Urinary bladder (tissue), 4 donors: ENCODE measurements at places on chromosomes 7 and 10.

DNA sequence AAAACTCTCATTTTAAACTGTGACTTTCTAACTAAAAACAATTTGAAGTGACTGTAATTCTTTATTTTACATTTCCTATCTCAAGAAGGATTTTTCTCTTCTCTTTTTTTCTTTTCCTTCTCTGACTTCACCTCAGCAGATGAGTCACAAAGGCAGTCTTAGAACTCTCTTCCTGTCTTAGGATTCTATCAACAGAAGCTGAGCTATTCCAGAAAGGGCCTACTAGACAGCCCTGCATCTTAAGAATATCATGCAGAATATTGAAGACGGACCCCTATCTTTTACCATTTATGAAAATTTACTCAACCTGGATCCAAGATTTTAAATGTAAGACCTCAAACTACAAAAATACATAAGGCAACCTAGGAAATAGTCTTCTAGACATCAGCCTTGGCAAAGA, 365.7 kb upstream of the SEMA3C start:
- no peak for DNase-seq

DNA sequence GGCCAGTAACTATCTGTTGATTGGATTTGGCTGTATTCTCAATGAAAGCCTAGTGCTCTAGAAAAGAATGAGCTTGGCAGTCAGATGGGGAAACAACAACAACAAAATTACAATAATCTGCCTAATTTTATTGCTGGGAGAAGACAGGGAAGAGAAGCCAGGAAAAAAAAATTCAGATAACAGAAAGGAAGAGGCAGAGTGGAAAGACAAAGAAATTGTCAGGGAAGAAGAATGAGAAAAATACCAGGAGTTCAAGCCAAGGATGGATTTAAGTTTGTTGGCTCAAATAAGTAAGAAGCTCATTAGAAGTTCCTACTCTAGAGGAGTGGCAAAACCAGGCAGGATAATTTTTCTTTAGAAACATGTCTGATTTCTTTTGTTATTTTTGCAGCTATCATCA, 45.9 kb upstream of the PRKG1 start:
- no peak for DNase-seq

DNA sequence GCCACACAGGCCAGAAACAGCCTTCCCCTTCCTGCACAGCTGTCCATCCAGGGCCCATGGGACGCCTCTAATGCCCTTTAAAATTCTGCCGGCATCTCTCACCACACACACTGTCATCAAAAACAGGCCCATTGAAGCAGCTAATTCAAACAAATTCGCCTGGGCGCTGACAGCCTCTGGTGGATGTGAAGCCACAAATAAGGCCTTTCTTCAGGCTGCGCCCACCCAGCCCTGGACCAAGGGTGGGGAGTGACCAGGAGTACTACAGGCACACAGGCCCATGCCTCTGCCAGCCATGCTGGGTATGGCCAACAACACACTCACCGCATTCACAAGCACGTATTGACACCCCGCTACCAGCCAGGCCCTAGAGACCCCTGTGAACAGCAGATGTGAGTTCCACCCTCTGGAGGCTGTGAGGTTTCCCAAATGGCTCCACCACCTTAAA, 54.6 kb downstream of the SLIT1 start:
- no peak for DNase-seq

GRCh38 chr7:137574812-137575211, 231.3 kb upstream of the PTN start:
- no peak for DNase-seq

DNA sequence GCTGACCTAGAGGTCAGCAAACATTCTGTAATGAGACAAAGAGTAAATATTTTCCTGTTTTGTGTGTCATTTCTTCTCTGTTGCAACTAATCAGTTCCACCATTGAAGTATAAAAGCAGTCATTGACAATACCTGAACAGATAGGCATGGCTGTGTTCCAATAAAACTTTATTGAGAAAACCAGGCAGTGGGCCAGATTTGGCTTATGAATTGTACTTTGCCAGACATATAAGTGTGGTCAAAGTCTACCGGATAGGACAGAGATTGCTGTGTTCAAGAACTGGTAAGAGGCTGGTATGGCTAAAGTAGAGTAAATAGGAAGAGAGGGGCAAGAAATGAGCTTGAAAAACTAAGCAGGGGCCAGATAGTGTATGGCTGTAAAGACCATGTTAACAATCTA, 38.3 kb upstream of the TAC1 start:
- DNase-seq: no peak

DNA sequence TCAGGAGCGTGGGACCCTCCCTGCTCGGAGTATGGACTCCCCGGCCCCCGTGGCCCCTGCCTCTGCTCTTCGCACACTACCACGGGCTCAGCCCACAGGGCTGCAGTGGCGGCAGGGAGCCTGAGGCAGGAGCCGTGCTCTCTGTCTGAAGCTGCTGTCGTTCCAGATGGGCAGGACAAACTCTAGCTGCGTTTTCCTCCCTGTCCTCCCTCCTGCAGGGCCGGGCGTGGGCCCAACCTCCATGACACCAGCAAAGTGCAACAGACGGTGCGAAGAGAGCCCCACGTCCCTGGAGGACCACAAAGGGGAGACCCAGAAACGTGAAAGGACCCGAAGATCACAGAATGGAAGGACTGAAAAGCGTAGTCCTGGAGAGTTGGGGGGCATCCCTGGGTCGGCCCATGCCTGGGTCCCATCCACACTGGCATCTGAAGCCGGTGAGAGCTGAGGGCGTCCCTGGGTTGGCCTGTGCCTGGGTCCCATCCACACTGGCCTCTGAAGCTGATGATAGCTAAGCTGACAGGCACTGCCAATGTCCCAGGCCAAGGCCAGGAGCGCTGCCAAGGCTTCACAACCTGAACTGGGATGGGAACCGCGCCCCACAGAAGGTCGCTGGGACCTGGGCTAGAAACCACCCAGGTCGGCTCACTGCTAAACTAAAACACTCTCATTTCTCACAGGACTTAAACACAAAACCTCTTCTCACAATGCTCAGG, 267.0 kb downstream of the MAD1L1 start:
- no peak for DNase-seq

DNA sequence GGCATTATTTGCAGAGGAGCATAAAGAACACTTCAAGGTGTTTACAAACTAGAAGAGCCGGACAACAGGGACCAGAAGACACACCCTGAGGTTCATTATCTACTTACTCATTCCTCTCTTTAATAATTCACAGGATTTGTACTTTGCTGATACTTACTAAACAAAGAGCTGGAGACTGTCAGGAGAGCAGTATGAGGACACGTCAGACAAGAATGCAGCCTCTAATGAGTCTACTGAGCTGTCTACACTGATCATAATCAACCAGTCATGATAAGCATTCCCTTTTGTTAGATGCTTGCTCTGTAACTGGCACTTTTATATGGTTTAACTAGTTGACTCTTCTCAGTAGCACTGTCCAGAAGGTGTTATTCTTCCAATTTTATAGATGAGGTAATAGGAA, 243.3 kb upstream of the CDC14C start:
- DNase-seq: no peak

DNA sequence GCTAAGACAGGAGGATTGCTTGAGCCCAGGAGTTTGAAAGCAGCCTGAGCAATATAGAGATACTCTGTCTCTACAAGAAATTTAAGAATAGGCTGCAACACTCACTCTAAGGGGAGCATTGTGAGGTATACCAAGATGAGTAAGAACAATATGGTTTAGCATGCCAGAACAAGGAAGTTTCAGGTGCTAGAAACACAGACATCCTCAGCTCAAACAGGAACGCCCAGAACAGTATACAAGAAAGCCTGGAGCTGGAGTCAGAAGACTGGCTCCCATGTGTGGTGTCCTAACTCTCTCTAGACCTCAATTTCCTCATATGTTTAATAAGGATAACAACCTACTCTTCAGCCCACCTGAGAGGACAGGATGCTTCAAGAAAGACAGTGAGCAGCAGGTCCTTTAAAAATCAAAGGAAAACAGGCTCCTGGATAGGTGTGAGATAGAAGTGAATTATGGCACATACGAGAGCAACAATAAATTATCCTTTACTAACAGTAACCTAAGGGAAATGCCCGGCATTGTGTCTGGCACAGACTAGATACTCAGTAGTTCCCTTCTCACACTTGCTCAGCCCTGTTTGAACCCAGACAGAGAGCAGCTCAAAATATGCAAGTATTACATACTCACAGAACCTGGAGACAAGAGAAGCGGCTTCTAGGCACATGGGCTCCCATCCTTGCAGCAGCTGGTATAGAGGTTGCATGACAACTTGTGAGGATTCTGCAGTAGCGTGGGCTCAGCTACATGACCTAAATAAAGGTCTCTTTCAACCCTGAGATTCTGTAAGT, 45.4 kb downstream of the KAT6B start:
- no peak for DNase-seq

DNA sequence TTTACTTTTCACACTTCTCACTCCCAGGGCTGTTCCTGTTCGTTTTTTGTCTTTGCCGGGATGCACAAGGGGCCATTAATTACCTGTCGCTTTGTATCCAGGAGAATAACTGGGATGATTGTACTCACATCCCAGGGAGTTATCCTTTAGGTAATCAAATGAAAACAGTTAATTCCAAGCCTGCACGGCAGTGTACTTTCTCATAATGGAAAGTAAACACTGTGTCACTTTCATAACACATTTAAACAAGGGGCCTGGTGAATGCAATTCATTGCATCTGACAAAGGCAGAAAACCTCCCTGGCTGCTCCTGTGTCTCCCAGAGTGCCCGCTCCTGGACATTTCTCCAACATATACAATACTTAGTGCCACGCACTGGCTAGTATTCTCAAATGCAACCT, 138.7 kb upstream of the CELF2 start:
- DNase-seq: no peak

DNA sequence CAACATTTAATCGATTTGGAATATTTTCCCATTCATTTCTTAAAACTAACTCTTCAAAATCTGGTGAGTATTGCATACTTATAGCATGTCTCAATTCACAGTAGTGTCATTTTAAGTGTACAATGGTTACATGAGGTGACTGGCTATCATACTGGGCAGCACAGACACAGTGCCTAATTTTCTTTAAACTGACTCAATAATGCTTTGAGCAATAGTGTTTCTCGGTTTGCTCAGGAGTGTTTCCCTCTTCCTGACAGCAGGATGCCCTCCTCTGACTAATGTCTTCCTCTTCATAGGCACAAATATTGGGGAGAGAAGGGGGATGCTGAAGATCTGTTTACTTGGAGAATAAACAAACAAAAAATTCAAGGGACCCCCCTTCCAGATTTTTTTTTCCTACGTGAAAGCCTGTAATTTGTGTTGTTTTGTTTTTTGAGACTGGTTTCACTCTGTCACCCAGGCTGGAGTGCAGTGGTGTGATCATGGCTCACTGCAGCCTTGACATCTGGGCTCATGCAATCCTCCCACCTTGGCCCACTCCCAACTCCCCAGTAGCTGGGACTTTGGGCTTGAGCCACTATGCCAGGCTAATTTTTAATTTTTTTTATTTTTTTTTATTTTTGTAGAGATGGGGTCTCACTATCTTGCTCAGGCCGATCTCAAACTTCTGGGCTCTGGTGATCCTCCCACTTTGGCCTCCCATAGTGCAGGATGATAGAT, 2.2 kb downstream of the MRC1 start:
- no peak for DNase-seq

DNA sequence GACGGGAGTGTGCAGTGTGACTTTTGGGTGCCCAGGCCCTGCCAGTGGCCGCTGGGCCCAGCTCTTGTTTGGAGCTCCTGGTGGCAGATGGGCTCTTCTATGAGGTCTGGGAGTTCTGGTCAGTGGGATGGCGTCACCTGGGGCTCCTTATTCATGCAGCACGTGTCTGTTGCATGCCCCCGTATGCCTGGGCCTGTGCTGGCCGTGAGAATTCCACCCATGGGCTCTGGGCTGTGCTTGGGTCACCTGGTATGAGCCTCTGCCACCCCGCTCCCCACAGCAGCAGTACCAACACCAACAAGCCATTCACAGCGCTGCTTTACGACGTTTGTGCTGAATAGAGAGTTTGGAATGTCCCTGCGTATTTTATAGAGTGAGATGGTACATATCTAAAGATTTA, 27.1 kb downstream of the INPP5A start:
- no peak for DNase-seq

GRCh38 chr10:43187213-43187612, 49.0 kb downstream of the CSGALNACT2 start:
- DNase-seq: no peak

DNA sequence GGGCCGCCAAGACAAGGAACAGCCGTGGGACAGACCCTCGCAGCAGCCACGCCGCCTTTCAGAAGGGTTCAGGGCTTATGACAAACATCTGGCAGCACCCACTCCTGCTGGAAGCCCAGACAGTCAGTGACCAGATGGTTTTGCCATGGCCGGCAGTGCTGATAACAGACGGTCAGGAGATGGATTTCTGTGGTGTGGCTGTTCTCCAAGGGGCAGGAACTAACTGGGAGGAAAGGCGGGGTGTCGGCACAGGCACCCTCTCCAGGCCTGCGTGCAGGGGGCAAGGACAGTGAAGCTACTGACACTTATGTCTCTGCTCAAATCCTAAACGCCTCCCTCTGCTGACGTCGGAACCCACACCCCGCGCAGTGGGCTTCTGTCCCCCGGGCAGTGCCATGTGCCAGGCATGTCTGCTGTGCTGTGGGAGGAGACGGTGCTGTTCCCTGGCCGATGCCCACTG, 416.1 kb downstream of the DNAJB6 start:
- DNase-seq: no peak

- DNase-seq: no peak
These were observed 90.3 kb downstream of the CPED1 start for GRCh38 chr7:121078701-121079227.
